ENCODE measurements at places on chromosomes 12 and 14. TPM values are rescaled to one million over a fixed set of nuclear protein-coding genes. Genes with fewer than 3 reads are reported as not detected.

The GRIP1 gene
- 0.28 TPM for total RNA-seq

DNA sequence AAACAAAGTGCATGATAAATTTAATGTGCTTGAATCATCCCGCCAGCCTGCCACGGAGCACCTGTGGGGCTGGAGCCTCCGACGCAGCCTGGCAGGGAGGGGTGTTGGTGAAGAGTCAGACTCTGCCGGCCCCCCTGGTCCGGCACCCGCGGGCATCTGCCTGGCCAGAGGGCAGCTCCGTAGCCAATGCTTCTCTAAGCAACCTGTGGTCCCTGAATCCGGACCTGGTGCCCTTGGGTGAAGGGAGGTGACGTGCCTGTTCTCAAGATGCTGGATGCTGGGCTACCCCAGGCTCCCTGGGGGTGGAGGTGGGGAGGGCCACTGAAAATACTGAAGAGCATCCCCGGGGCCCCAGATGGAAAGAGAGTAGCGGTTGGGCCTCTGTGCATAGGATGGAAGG, 158.6 kb upstream of the C14orf180 start:
- no peak for DNase-seq

The VPS33A gene
- 10.7 TPM for total RNA-seq

The SPTLC2 gene
- total RNA-seq = 25.3 TPM

The LIN52 gene
- total RNA-seq = 8.7 TPM

DNA sequence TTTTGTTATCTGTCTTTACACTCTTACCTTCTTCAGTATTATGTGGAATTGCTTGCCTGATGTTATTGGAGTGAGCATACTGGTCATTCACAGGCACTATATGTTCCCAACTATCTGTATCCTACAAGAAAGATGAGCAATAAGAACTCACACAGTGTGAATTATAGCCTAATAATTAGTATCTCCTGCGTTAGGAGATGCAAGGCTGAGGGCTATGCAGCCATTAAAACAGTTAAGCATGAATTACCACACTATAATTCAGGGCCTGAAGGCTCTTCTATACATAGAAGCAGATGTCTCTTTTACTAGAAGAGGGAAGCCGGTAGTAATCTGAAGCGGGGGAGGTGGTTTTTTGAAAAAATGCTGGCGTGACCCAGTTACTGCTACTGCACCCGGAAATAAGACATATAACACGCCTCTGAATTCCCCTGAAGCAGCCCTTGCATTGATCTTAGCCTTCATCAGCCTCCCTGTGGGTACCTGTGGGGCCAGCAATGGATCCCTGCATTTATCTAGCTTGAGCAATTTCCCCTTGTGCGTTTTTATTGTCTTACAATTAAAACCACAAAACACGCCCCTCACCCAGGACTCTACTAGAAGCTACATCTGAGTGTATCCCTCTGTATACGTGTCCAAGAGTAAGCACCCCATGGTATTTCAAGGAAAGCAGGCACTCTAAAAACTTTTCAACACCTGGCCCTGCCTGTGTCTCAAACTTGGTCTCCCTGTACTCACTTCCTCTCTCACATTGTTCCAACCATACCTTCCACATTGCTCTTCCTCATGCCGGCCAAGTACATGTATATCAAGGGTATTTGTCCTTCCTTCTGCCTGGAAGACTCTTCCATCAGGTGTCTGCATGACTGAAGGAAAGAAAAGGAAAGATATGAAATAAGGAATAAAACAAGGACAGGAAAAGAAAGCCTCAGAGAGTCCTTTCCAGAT, 210.9 kb upstream of the ARID2 start:
- no peak for DNase-seq

The CHST11 gene
- total RNA-seq = 79.3 TPM

- no peak for DNase-seq
Measured at GRCh38 chr12:76631741-76632140, 72.2 kb upstream of the OSBPL8 start.

DNA sequence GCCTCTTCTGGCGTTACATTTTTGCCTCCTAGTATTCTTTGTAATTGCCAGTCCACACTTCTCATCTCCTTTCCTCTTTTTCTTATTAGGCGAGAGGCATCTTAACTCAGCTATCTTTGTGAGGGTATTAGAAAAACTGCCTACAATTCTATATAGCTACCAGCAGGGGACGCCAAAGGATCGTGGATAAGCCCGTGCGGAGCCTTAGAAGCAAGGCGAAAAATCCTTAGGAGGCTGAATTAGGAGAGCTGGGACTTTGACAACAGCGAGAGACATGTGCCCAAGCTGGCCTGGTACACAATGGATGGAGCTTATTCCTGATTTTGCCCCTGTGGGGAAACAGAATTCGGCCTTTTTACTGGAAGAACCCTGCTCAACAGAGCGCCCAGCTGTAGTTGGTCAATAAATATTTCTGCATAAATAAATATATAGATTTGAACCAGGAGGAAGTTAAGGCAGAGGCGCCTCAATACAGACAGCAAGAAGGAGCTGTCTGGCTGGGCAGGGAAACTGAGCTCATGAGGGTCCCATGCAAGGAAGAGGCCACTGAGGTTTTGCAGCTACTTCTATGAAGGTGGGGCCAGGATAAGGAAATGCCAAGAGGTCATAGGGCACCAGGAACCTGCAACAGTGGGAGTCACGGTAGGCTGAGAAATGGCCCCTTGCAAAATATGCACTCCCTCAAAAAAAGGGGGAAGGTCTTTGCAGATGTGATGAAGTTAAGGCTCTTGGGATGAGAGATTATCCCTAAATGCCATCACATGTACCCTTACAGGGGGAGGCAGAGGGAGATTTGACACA, 14.6 kb upstream of the RBM19 start:
- DNase-seq = no peak

GRCh38 chr12:116906285-116906684, 4.5 kb upstream of the FBXW8 start:
- DNase-seq = no peak
